ENCODE measurements at places on chromosomes 3 and 15.

DNA sequence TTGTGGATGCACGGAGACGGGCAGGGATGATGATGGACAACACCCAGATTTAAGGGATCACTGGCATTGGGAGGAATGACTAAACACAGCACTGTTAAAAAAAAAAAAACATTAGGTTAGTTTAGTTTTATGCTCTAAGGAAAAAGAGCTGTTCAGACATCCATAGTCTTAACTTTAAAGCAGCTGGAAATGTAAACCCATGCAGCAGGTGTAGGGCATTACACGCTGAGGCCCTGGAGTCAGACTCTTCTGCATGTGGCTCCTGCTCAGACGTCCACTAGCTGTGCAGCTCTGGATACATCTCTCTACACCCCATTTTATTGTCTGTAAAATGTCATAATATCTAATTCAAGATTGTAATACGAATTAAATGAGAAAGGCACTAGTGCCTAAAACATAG, 191.8 kb upstream of the RASGRP1 start:
- DNase-seq: no peak

GRCh38 chr15:65796610-65797078, 4.6 kb upstream of the DENND4A start:
- DNase-seq: no peak

DNA sequence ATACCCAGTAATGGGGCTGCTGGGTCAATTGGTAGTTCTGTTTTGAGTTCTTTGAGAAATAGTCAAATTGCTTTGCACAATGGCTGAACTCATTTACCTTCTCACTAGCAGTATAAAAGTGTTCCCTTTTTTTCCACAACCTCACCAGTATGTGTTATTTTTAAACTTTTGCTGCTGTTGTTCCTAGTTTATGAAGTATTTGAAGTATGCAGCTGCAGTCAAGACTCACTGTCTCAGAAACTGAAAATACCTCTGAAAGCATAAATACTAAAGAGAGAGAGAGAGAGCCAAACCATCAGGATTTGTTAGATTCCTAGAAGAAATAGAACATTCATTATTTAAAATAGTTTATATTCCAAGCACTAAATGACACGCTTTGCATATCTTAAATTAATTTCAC, 764.2 kb downstream of the NTRK3 start:
- DNase-seq: no peak

DNA sequence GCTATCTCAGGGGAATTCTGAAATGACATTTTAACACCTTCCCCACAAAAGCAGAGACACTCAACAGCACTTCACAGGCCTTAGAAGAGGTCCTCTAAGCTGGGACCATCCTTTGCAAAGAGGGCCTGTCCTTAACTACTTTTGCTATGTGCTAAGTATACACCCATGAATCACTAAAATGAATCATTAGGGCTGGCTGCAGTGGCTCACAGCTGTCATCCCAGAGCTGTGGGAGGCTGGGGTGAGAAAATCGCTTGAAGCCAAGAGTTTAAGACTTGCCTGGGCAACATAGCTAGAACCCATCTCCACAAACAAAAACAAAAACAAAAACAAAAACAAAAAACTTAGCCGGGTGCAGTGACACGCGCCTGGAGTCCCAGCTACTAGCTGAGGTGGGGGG, 53.9 kb upstream of the MELTF start:
- DNase-seq: no peak

DNA sequence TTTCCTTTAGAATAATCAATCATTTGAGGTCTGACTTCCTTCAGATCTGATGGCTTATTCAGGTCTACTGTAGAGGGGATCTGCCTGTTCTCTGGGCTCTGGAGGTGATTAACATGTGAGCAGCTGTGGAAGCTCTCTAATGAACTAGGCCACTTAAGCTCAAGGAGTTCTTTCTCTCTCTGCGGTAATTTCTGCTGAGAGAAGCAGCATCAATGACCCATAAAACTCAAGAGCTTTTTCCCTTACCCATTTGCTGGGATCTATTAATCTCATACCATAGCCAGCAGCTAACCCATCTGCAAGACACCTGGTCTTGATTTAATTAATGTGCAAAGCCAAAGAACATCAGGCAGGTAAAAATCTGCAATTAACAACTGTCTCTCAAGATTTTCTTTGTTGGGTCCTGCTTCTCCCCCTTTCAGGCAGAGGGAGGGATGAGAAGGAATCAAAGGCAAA, 73.2 kb upstream of the DLG1 start:
- DNase-seq: no peak

- no peak for DNase-seq
These were observed 270.3 kb downstream of the RPLP1 start for GRCh38 chr15:69722924-69723323.

GRCh38 chr3:112302150-112302830, 8.3 kb upstream of the SLC9C1 start:
- DNase-seq: no peak

DNA sequence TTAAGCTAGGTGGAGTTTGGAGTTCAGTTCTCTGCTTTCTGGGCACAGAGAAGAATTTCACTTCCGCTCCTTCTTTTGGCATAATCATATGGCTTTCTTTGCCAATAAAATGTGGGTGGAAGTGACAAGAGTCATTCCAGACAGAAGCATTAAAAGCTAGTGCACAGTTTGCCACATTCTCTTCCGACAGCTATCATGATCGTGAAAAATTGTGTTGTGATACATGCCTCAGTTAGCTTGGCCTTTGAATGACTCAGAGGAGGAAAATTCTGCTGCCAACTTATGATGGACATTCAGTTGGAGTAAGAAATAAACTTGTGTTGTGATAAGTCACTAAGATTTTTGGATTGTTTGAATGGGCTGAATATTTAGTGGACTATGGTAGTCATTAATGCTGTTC, 291.7 kb upstream of the SATB1 start:
- DNase-seq: no peak

- DNase-seq: no peak
These were observed 247.7 kb downstream of the AGBL1 start for GRCh38 chr15:86327230-86327865.
